ENCODE measurements at places on chromosomes 5 and 9.

DNA sequence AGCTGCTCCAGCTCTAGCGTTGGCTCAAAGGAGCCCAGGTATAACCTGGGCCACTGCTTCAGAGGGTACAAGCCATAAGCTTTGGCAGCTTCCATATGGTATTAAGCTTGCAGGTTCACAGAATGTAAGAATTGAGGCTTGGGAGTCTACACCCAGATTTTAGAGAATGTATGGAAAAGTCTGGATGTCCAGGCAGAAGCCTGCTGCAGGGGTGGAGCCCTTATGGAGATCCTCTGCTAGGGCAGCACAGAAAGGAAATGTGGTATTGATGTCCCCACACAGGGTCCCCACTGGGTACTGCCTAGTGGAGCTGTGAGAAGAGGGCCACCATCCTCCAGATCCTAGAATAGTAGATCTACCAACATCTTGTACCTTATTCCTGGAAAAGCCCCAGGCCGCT lies 626.9 kb downstream of the MAT2B start:
- no peak for DNase-seq

- no peak for DNase-seq
These were observed 298.6 kb upstream of the WWC1 start for GRCh38 chr5:167992868-167993267.

GRCh38 chr9:121354141-121354540 lies 15.9 kb downstream of the STOM start:
- DNase-seq: no peak

DNA sequence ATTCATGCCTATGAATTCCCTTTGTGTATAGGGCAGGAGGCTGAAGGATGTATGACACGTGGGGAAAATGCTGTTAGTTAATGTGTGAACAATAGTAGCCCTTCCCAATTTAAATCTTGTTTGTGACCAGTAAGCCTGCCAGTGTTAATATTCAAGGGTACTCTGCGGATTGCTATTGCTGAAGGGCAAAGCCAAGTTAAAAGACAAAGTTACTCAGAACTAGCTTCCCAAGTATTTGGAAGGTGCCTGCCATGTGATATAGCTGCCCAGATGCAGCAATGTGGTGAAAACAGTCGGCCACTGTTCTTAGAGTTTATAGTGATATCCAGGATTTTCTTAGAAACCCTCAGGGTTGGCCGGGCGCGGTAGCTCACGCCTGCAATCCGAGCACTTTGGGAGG lies 34.6 kb downstream of the MARVELD2 start:
- DNase-seq: no peak

- no peak for DNase-seq
These were observed 56.0 kb downstream of the GABBR2 start for GRCh38 chr9:98652741-98653140.

DNA sequence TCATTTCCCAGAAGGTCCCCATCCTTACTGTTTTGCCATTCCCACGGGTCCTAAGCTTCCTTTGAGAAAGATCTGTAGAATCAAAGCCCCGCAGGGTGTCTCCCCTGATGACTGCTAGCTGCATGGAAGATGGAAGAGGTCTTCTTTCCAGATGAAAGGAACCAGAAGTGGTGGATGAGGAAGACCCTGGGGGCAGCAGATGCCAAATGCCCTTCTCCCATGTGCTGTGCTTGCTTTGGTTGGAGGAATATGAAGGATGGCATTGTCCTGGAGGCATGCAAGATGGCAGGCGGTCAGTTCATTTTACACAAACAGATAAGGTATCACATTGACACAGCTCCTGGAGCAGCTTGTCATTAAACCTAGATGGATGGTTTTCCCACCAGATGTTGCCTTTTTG lies 25.8 kb upstream of the CER1 start:
- DNase-seq: no peak

GRCh38 chr9:93536167-93536566 lies 40.2 kb upstream of the PHF2 start:
- no peak for DNase-seq

- DNase-seq: no peak
These were observed 26.8 kb upstream of the IER5L start for GRCh38 chr9:129204840-129205239.

DNA sequence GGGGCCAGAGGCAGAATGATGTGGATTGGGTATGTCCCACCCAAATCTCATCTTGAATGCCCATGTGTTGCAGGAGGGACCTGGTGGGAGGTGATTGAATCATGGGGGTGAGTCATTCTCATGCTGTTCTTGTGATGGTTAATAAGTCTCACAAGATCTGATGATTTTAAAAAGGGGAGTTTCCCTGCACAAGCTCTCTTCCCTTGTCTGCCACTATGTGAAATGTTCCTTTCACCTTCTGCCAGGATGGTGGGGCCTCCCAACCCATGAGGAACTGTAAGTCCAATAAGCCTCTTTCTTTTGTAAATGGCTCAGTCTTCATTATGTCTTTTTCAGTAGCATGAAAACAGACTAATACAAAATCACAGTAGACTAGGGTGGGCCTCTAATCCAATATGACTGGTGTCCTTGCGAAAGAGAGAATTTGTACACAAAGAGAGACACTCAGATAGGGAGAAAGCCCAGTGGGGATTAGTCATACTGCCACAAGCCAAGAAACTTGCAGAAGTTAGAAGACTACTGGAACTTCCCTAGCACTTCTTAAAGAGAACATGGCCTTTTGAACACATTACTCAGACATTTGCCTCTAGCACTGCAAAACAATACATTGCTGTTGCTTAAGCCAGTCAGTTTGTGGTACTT lies 68.4 kb downstream of the ANXA1 start:
- DNase-seq: no peak

DNA sequence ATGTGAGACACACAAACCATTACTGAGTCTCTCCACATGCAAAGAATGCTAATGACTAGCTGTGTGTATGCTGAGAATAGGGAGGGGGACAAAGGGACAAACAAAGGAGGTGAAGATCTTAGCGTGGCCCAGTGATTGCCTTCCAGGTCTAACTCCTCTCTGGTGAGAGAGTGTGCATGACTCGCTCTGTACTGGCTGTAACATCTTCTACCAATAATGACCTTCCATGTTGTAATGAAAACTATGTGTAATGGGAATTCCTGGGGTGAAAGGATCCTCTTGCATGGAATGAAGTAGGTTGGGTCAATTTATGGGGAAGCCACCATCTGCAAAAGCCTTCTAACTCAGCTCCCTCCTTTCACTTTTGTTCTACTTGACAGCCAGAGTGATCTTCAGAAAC lies 24.4 kb upstream of the GPR151 start:
- no peak for DNase-seq

- no peak for DNase-seq
These were observed 281.9 kb downstream of the NSG2 start for GRCh38 chr5:174327317-174327864.

- no peak for DNase-seq
These were observed 6.5 kb downstream of the SH3PXD2B start for GRCh38 chr5:172447646-172448365.

All from stimulated activated CD8-positive, alpha-beta memory T cell treated with anti-CD3 and anti-CD28 coated beads, Interleukin-7, amount 100 ng/mL, for 4 hours (primary cell).